Urinary bladder (tissue), 4 donors: ENCODE measurements at places on chromosomes 2 and 18. TPM values are rescaled to one million over a fixed set of nuclear protein-coding genes. Genes with fewer than 3 reads are reported as not detected.

The CCDC68 gene
- total RNA-seq, result 41.3 TPM

The ZC3H6 gene
- total RNA-seq, result 18.4 TPM

The PRSS56 gene
- not detected for total RNA-seq

The ELOA2 gene
- total RNA-seq, result not detected

The MC4R gene
- 0.16 TPM for total RNA-seq

The REG3G gene
- total RNA-seq, result not detected
